ENCODE measurements at places on chromosomes 2 and 18. TPM values are rescaled to one million over a fixed set of nuclear protein-coding genes. Genes with fewer than 3 reads are reported as not detected.
A peak's percentile ranks its signal among the peaks of the same experiment; 100 is the strongest.

The CYBRD1 gene
- 262 TPM for total RNA-seq

The PSMA8 gene
- total RNA-seq, result not detected

GRCh38 chr2:202642567-202642966 lies 7.8 kb downstream of the FAM117B start:
- DNase-seq, result no peak

GRCh38 chr2:197904446-197904845 lies 100.1 kb downstream of the PLCL1 start:
- DNase-seq, result no peak

DNA sequence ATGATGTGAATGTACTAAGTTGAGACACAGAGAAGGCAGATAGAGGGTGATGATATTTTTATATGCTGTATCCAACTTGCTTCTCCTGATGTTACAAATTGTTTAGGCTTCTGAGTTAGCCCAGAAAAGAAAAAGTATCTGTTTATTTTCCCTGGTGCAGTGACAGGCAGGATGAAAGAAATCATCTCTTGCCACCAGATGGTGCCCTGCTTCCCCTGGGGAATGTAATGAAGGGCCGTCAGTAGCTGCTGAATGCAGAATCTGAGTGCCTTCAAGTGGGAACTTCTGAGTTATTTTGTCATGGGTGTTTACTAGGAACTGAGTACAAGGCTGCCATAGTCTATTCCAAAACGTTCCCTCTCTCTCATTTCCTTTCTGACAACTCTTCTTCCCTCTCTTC lies 525.6 kb downstream of the MBD2 start:
- peak; percentile 44 for DNase-seq

GRCh38 chr18:62720766-62721613 lies 5.6 kb downstream of the PHLPP1 start:
- DNase-seq, result no peak
